Activated CD4-positive, alpha-beta T cell treated with anti-CD3 and anti-CD28 coated beads for 36 hours (primary cell): ENCODE measurements at places on chromosomes 5 and 9.
A peak's percentile ranks its signal among the peaks of the same experiment; 100 is the strongest.

- DNase-seq = no peak
Measured at GRCh38 chr5:71533615-71534014, 53.5 kb upstream of the MCCC2 start.

GRCh38 chr5:14258840-14259239 is 115.7 kb downstream of the TRIO start:
- no peak for DNase-seq

DNA sequence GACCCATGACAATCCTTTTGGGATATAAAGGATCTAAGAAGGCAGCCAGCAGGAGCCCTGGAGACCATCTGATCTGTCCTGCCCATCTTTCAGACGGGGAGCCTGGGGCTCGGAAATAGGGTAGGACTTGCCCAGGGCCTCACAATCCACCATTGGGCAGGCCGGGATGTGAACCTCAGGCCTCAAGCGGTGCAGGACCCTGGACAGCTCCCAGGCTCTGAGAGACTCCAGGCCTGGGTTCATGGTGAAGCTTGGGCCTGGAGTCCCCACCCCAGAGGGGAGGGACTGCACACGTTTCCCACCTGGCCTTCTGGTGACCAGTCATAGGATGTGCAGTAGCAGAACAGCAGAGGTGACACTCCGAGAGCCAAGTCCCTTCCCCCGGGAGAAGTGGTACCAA is 36.6 kb upstream of the RAPGEF1 start:
- peak; percentile 70 for DNase-seq

DNA sequence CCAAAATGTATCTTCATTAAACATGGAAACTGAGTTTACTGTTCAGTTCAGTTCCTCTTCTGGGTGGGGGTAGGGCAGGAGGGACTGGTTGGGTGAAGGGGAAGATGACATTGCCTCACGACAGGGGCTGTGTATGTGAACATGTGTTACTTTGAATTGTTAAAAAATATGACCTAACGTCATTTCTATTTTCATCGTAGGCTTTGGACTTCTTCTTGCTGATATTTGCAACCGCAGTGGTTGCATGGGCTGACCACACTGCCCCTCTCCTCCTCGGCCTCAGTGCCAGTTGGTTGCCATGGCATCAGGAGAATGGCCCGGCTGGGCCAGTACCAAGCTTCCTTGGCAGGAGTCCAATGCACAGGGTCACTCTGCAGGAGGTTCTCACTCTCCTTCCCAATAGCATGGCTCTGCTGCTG is 41.5 kb downstream of the HACD4 start:
- no peak for DNase-seq

DNA sequence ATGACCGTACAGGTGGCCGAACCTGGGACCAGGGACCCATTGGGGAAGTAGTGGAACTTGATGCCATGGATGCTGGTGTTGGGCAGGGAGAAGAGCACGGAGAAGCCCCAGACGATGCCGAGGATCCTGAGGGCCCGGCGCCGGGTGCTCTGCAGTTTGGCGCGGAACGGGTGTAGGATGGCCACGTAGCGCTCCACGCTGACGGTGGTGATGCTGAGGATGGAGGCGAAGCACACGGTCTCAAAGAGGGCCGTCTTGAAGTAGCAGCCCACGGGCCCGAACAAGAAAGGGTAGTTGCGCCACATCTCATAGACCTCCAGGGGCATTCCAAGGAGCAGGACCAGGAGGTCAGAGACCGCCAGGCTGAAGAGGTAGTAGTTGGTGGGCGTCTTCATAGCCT is 585 bp downstream of the NMUR2 start:
- DNase-seq = no peak

- DNase-seq = no peak
Measured at GRCh38 chr9:95406121-95406520, 88.6 kb upstream of the FANCC start.

- DNase-seq = no peak
Measured at GRCh38 chr5:153159616-153160015, 330.9 kb upstream of the GRIA1 start.

GRCh38 chr9:87213948-87214347 is 266.6 kb upstream of the GAS1 start:
- DNase-seq = peak; percentile 23
